ENCODE measurements at places on chromosomes 12 and 14.

- no peak for DNase-seq
Measured at GRCh38 chr14:33369041-33369440, 430.4 kb downstream of the NPAS3 start.

GRCh38 chr14:29462321-29462720 lies 465.3 kb downstream of the PRKD1 start:
- no peak for DNase-seq

DNA sequence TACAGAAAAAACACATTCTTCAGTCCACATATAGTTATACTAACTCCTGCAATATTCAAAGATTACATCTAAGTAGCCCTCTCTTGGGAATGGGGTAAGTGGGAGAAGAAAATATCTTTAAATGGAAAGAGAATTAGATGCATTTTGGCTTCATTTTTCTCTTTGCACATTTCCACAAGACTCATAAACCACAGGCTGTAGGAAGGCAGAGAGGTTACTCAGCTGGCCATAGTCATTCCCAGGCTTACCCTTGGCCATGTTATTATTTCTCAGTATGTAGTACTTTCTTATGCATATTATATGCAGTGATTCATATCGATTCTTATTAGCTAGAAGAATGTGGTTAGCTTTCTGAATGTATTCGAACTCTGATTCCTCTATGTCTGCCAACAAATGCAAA lies 92.2 kb downstream of the PTPRR start:
- DNase-seq, result no peak

- DNase-seq, result no peak
Measured at GRCh38 chr14:103839579-103839978, 7.8 kb downstream of the PPP1R13B start.

DNA sequence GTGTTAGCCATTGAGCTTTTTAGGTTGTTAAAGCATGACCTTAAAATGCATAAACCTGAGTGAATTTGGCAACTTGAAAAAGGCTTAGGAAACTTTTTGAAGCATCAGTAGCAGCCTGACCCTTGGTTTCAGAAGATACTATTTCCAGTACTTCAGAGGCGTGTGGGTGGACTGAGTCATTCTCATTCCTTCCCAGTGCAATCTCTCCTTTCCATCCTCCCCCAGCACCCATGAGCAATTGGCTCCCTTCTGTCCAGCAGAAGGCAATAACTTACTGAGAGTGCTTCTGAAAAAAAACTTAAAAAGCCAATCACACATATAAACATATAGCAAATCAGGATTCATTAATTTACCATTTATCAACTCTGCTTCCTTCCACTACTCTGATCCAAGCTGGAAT lies 299.3 kb upstream of the STXBP6 start:
- DNase-seq, result no peak

GRCh38 chr12:113066813-113067400 lies 10.4 kb downstream of the DTX1 start:
- no peak for DNase-seq

- DNase-seq, result no peak
Measured at GRCh38 chr12:92493816-92494215, 209.0 kb upstream of the PLEKHG7 start.

GRCh38 chr14:90534091-90534837 lies 137.4 kb downstream of the CALM1 start:
- DNase-seq, result no peak

GRCh38 chr12:64652346-64652745 lies 42.1 kb downstream of the RASSF3 start:
- no peak for DNase-seq

GRCh38 chr14:101195309-101195901 lies 291.9 kb upstream of the RTL1 start:
- peak; percentile 34 for DNase-seq

GRCh38 chr14:91339671-91340369 lies 77.8 kb downstream of the CCDC88C start:
- DNase-seq, result no peak

- DNase-seq, result no peak
Measured at GRCh38 chr12:132530851-132531250, 40.9 kb downstream of the FBRSL1 start.

DNA sequence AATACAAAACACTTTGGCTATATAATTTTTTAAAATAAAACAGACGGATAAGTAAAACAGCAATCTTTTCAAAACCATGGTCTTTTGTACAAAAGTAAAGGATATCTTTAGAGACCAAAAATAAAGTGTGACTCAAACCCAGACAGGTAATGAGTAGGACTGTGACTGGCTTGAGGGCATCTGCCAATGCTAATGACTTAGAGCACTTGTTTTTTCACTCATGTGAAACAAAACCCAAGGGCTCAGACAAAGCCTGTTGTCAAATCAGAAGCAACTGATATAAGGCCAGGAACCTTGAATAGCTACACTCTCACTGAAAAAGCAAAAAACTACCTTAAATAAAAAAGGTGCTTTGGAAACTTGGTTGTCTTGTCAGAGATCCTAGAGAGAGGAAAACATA lies 357.4 kb downstream of the TMEM117 start:
- no peak for DNase-seq

DNA sequence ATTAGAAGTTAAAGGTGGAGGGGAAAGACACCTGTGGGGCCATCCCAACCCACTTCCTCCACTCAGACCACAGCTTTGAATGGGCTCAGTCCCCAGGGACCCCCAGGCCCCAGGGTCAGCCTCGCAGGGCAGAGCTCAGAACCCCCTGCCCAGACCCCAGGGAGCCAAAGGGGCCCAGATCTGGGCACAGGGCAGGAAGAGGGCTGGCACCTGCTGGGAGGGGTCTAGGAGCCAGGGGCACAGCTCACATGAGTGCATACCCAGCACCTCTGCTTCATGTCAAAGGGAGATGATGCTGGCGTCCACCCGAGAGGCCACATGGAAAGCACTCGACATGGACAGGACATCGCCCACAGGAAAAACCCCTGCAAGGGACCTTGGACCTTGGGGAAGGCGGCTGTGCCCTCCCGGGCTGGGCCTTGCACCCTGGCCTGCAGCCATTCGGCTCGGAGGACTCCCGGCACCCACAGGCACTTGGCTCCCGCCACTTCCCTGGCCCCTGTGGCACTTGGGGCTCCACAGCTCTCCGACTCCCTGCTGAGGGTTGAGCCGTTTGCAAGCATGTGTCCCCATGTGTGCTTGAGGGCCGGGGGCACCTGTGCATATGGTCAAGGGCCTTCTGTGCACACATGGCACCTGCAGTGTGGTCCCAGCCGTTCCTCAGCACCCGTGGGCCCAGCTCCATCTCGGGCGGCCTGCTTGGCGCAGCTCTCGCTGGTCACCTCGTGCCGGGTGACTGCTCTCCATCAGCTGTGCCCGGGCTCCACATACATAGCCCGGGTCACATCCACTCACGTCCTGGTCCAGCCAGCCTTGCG lies 7.8 kb upstream of the AMN start:
- no peak for DNase-seq

- no peak for DNase-seq
Measured at GRCh38 chr12:122159882-122160281, 14.1 kb downstream of the IL31 start.

- no peak for DNase-seq
Measured at GRCh38 chr14:96881713-96882112, 84.5 kb downstream of the VRK1 start.

DNA sequence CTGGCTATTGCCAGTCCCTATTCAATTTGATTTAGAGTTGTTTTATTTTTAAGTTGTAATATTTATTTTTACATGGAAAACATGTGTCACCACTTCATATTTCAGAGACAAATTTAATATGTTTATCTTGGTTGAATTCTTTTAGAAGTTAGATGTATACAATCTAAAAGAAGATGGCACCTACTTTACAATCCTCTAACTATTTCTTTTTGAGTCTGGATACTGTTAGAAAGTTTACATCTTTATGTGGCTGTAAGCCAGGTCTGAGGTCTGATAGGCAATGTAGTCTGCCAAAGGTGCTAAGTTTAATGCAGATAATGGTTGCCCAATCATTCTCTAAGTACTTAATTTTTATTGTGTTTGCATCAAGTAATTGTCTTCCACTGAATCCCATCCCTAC lies 7.2 kb upstream of the LMO3 start:
- no peak for DNase-seq

- no peak for DNase-seq
Measured at GRCh38 chr14:50425816-50426215, 29.1 kb upstream of the CDKL1 start.

DNA sequence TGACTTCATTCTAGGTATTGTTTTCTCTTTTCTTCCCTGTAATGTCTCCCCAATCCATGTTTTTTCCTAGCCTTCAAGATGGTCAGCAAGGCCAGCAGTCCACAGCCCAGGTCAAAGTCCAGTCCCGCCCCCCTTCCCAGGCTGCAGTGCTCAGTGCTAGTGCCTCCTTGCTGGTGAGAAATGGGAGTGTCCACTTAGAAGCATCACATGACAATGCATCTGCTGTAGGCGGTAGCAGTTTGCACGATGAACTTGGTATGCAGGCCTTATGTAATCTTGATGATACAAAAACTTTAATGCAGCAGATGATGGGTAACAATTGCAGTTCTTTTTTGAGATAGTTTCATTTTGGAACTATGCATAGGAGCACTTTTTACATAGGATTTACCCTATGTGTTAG lies 88.4 kb downstream of the PCNX1 start:
- DNase-seq, result no peak

GRCh38 chr14:24351517-24351916 lies 11.7 kb upstream of the RIPK3 start:
- no peak for DNase-seq

GRCh38 chr14:102487204-102487577 lies 22.4 kb downstream of the ANKRD9 start:
- no peak for DNase-seq

DNA sequence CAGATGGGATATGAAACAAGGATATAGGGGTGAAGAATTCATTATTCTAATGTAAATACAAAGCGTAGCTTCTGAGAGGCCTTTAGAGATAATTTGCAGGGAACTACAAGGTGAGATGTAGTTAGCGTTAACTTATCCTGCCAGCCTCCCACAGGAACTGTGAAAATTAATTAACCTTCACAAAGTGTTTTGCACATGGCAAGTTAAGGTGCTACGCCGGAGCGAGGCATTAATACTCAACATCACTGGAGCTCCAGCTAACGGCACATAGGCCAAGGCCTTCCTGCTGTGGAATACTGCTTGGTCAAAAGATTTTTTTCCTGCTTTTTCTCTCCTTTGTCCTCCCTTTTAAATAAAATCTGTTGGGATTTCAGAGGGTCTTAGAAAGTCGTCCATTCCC lies 86.5 kb downstream of the CRACR2A start:
- peak; percentile 7 for DNase-seq

DNA sequence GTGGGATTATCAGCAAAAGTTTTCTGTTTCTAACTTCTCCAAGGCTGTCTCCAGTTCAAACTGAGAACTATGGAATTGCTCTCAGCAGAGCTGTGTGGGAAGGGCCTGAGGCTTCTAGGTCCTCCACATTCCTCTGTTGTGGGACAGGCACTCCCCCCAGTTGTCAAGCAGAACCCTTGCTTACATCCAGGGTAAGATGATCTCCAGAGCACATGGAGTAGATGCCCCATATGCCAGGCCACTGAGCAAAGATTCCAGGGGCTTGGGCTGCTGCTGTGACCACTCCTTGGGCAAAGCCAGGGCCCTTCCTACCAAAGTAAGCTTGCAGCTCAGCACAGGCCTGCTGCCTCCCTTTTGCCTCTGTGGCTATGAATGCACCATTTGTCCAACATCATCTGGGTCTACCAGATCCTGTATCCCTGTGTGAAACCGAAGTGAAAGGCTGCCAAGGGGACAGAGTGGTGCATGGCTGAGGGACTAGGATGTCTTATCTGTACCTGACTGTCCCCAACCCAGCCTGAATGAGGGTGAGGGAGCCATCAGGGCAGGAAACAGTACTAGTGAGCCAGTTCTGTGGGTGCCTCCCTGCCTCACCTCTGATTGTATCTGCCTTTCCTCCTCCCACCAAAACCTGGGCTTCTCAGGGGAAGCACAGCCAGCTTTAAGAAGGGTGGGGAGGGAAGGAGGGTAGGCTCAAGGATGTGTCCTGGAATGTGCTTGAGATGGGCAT lies 13.1 kb upstream of the ESPL1 start:
- DNase-seq, result no peak

DNA sequence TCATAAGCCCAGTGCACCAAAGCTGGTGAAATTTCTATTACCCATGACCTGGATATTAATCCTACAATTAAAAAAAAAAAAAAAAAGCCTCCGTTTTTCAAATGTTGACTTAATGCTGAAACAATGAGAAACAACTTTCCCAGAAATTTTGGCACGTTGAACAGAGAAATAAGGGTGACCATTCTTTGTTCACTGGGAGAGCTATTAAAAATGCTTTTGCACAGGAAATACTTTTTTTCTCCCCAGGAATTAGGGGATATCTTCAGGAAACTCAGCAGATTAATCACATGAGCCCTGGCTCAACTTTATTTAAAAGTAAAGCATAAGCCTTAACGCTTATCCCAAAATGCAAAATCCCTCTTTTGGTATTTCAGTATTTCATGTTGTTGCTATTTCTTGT lies 54.8 kb upstream of the FLRT2 start:
- no peak for DNase-seq

- DNase-seq, result no peak
Measured at GRCh38 chr12:71397433-71397954, 42.1 kb upstream of the LGR5 start.

- DNase-seq, result no peak
Measured at GRCh38 chr12:45543887-45544286, 185.6 kb upstream of the ARID2 start.

- no peak for DNase-seq
Measured at GRCh38 chr14:69674546-69675244, 63.3 kb downstream of the SUSD6 start.

- no peak for DNase-seq
Measured at GRCh38 chr14:37384870-37385596, 187.3 kb downstream of the MIPOL1 start.

All from activated CD8-positive, alpha-beta memory T cell treated with anti-CD3 and anti-CD28 coated beads, Interleukin-2, amount 50 U/mL, for 48 hours (primary cell).